MCF 10A (cell line): ENCODE measurements at places on chromosomes 6 and 20. TPM values are rescaled to one million over a fixed set of nuclear protein-coding genes. Genes with fewer than 3 reads are reported as not detected.

DNA sequence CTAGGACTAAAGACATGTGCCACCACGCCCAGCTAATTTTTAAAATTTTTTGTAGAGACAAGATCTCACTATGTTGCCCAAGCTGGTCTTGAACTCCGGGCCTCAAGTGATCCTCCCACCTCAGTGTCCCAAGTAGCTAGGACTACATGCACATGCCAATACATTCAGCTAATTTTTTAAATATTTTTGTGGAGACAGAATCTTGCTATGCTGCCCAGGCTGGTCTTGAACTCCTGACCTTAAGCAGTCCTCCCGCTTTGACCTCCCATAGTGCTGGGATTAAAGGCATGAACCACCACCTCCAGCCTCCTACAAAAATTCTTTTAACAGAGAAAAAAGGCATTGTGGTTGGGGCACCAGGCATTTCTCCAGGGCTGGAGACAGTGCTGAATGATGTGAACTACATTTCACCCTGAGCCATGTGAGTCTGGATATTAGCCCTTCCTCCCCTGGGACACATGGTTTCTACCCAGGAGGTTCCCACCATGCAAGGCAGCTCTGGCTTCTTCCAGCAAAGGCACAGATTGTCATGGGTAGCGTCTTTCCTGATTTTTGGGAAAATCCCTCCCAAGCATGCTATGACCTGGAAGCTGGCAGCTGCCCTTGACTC lies 36.3 kb upstream of the CMTR1 start:
- DNase-seq, result no peak
- peaks cover 23% of the 10 kb centered on the region for H3K27me3 ChIP-seq
- H3K4me3 ChIP-seq, result no peak overlapping the region
- H3K36me3 ChIP-seq, result peaks cover 15% of the 10 kb centered on the region
- H3K27ac ChIP-seq, result no peak overlapping the region

GRCh38 chr6:114997813-114998292 lies 655.0 kb upstream of the HS3ST5 start:
- H3K27ac ChIP-seq, result no peak overlapping the region
- no peak overlapping the region for H3K4me3 ChIP-seq
- no peaks in the 10 kb centered on the region for H3K4me1 ChIP-seq
- H3K27me3 ChIP-seq, result no peaks in the 10 kb centered on the region
- no peaks in the 10 kb centered on the region for H3K36me3 ChIP-seq

GRCh38 chr6:143973097-143973966 lies 34.7 kb downstream of the PLAGL1 start:
- H3K4me1 ChIP-seq, result no peaks in the 10 kb centered on the region
- no peaks in the 10 kb centered on the region for H3K36me3 ChIP-seq
- DNase-seq, result no peak
- H3K27me3 ChIP-seq, result no peaks in the 10 kb centered on the region
- no peak overlapping the region for H3K4me3 ChIP-seq

The IL17A gene
- total RNA-seq, result not detected in 2 replicates

DNA sequence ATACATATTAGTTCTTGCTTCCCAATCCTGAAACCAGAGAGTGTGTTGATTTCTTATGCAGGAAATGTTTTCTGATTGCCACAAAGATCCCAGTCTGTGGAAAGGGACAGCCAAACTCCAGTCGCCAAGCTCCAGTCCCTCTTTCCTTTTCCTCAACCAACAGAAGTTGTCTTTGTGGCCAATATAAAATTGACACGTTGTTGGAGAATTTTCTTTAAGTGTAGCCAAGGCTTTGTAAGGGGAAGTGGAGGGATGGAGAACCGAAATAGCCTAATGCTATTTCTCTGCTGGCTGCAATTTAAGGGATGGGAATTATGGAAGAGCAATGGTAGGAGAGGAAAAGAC lies 5.4 kb downstream of the ADGRB3 start:
- H3K36me3 ChIP-seq, result no peaks in the 10 kb centered on the region
- peaks cover 99% of the 10 kb centered on the region for H3K27me3 ChIP-seq
- H3K4me1 ChIP-seq, result peaks cover 5% of the 10 kb centered on the region
- no peak for DNase-seq
- H3K27ac ChIP-seq, result no peak overlapping the region

- no peak for DNase-seq
- peaks cover 11% of the 10 kb centered on the region for H3K4me1 ChIP-seq
- no peak overlapping the region for H3K27ac ChIP-seq
- H3K27me3 ChIP-seq, result no peaks in the 10 kb centered on the region
- H3K4me3 ChIP-seq, result no peak overlapping the region
Observed at GRCh38 chr6:54282186-54282585, 26.1 kb upstream of the TINAG start.

DNA sequence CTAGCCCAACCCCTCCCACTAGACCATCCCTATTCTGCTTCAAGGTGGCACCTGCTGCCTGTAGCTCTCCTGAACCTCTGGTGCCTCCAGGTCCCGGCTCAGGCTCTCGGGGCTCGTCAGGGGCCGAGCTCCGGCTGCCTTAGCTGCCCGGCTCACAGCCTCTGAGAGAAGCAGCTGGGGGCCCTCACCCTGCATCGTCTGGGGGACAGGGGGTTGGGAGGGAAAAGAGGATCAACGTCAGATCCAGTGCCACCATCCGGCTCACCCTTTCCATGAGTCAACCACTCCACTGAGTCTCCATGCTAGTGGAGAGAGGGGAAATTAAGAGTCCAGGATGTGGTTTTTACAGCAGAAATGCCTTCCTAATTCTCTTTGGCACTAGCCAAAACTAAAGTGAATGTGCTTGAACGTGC lies 13.0 kb downstream of the BAG6 start:
- no peak for DNase-seq
- peaks cover 76% of the 10 kb centered on the region for H3K36me3 ChIP-seq
- no peak overlapping the region for H3K4me3 ChIP-seq
- no peak overlapping the region for H3K27ac ChIP-seq

DNA sequence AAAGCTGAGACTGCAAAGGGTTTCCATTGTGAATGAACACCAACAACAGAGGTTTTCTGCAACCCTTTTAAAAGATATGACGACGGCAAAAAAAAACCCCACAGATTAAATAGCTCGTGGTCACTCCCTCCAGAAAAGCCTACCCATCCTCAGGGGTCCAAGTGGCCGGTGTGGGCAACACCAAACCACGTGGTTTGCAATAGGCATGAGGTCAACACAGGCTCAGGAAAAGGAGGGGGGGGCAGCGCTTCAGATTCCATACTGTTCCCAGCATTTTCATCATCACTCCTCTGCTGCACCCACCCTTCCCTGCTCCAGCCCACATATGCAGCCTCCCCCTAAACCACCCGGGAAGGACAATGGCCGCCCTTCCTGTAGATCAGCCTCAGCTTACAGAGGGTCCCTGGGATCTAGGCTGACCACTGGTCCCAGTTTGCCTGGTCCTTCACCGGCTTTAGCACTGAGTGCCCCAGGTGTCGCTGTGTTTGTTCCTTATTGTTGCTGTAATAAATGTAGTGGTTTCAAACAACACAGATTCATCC lies 122.8 kb upstream of the PHACTR3 start:
- no peak for DNase-seq
- peaks cover 75% of the 10 kb centered on the region for H3K27me3 ChIP-seq
- no peak overlapping the region for H3K4me3 ChIP-seq

The ECHDC1 gene
- 60.4 and 70.7 TPM in 2 replicates for total RNA-seq

GRCh38 chr20:4081421-4081820 lies 66.1 kb upstream of the RNF24 start:
- peak overlapping the region; percentile 42 for H3K27ac ChIP-seq
- no peaks in the 10 kb centered on the region for H3K36me3 ChIP-seq
- H3K27me3 ChIP-seq, result no peaks in the 10 kb centered on the region
- H3K4me3 ChIP-seq, result no peak overlapping the region
- peaks cover 28% of the 10 kb centered on the region for H3K4me1 ChIP-seq
- DNase-seq, result no peak

The EIF2S2 gene
- total RNA-seq, result 151 and 191 TPM in 2 replicates

The TNNC2 gene
- total RNA-seq, result 0.79 TPM in 1 of 2 replicates, not detected in the other

- H3K4me1 ChIP-seq, result peaks cover 27% of the 10 kb centered on the region
- H3K36me3 ChIP-seq, result no peaks in the 10 kb centered on the region
- H3K4me3 ChIP-seq, result peak overlapping the region; percentile 77
- H3K27ac ChIP-seq, result peak overlapping the region; percentile 4
- H3K27me3 ChIP-seq, result no peaks in the 10 kb centered on the region
- DNase-seq, result peak; percentile 68
Observed at GRCh38 chr20:38927902-38928578, 1.8 kb downstream of the FAM83D start.

GRCh38 chr6:126198631-126199030 lies 141.3 kb upstream of the CENPW start:
- no peak overlapping the region for H3K27ac ChIP-seq
- H3K27me3 ChIP-seq, result no peaks in the 10 kb centered on the region

DNA sequence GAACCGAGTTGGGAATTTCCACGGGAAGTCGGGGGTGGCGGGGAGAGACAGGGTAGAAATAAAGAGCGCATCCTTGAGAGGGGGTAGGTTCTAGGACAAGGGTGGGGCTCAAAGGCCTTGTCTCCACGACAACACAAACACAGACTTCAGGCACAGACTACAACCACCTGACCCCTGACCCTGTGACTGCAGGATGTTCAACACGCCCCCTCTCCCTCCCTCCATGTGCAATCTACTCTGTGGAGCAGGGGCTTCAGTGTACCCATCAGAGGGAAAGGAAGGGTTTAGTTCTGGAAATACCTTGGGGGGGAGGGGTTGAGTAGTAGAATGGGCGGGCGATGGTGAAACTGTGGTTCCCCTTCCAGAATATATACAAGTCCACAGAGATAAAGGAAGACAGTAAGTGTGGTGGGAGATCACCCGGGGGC lies 651 bp upstream of the TAPBP start:
- H3K27ac ChIP-seq, result peak overlapping the region; percentile 99
- peak overlapping the region; percentile 96 for H3K4me3 ChIP-seq
- no peaks in the 10 kb centered on the region for H3K27me3 ChIP-seq
- peak; percentile 83 for DNase-seq

GRCh38 chr20:4008026-4008413 lies 7.3 kb downstream of the RNF24 start:
- no peak overlapping the region for H3K4me3 ChIP-seq
- H3K27ac ChIP-seq, result no peak overlapping the region
- no peak for DNase-seq
- peaks cover 6% of the 10 kb centered on the region for H3K36me3 ChIP-seq
- no peaks in the 10 kb centered on the region for H3K27me3 ChIP-seq
- H3K4me1 ChIP-seq, result peaks cover 21% of the 10 kb centered on the region

DNA sequence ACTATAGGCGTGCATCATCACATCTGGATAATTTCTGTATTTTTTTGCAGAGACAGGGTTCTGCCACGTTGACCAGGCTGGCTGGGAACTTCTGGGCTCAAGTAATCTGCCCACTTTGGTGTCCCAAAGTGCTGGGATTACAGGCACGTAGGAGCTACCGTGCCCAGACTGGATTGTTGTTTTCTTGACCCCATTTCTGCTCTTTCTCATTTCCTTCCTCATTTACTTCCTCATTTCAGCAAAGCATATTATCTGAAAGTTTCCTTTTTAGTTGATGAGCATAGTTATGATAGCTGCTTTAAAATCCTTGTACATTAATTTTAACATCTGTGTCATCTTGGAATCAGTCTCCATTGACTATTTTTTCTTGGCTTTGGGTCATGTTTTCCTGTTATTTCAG lies 301.0 kb upstream of the RUNX2 start:
- no peak overlapping the region for H3K27ac ChIP-seq
- H3K4me1 ChIP-seq, result peaks cover 5% of the 10 kb centered on the region
- no peak for DNase-seq
- no peaks in the 10 kb centered on the region for H3K27me3 ChIP-seq
- no peaks in the 10 kb centered on the region for H3K36me3 ChIP-seq

- no peaks in the 10 kb centered on the region for H3K27me3 ChIP-seq
- peaks cover 6% of the 10 kb centered on the region for H3K4me1 ChIP-seq
- peak within 1 kb of the TSS; percentile 82 for H3K4me3 ChIP-seq
- peak; percentile 55 for DNase-seq
Observed at GRCh38 chr20:9068841-9069663, at the start of gene PLCB4. Gene PLCB4 (plus strand): TSS chr20:9069087. CDS start chr20:9307815, 238,728 bp downstream.

DNA sequence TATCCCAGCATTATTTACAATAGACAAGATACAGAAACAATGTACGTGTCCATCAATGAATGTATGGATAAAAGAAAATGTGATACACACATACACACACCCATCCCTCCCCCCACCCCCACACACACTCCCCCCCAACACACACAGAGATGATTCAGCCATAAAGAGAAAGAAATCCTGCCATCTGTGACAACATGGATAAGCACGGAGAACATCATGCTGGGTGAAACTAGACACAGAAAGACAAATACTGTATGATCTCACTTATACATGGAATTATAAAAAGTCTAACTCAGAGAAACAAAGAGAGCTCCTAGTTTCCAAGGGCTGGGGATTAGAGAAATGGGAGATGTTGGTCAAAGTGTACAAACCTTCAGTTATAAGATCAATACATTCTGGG lies 104.8 kb upstream of the LY86 start:
- no peaks in the 10 kb centered on the region for H3K27me3 ChIP-seq
- no peaks in the 10 kb centered on the region for H3K36me3 ChIP-seq

GRCh38 chr6:33430991-33431879 lies 11.4 kb downstream of the SYNGAP1 start:
- H3K36me3 ChIP-seq, result peaks cover 6% of the 10 kb centered on the region
- no peaks in the 10 kb centered on the region for H3K27me3 ChIP-seq
- DNase-seq, result no peak
- no peak overlapping the region for H3K4me3 ChIP-seq

- DNase-seq, result no peak
- H3K27ac ChIP-seq, result no peak overlapping the region
- no peak overlapping the region for H3K4me3 ChIP-seq
- H3K27me3 ChIP-seq, result no peaks in the 10 kb centered on the region
- H3K4me1 ChIP-seq, result no peaks in the 10 kb centered on the region
Observed at GRCh38 chr20:60000271-60001042, 42.2 kb downstream of the CDH26 start.

DNA sequence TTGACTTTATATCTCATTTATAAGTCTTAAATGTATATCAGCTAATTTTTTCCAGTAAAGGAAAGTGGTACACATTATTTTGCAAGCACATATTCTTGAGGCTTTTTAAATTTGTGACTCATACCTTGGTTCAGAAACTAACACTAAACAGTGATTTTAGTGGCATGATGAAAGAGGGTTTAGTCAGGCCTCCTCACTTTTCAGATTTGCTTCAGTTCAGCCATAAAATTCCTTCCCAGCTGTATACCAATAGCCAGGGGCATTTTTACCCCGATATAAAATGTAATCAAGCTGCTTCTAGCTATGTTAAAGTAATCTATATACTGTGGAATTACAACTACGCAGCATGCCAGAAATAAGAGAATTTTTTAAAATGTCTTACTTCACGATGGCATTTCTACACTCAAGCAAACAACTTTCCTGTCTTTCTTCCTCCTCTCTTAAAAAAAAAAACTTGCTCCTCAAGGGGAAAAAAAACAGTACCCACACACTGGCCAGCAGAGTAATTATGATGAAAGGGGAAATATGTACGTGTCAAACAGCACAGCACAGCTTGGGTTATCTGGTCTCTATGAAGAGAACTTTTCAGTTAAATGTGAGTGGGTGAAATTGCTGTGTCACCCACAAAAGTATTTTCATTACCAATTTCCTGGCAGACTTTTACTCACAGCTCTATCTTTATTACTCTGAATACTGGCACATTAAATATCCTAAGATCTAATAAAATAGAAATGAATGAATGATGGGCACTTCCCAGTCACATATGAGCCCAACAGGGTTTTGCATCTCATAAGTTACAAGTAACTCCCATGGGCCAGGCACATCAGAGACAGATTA lies 244.8 kb upstream of the TENT5A start:
- H3K4me1 ChIP-seq, result peaks cover 49% of the 10 kb centered on the region
- peak overlapping the region; percentile 43 for H3K4me3 ChIP-seq
- H3K27ac ChIP-seq, result peak overlapping the region; percentile 96

- peak overlapping the region; percentile 98 for H3K27ac ChIP-seq
- H3K36me3 ChIP-seq, result no peaks in the 10 kb centered on the region
- peak overlapping the region; percentile 16 for H3K4me3 ChIP-seq
- peak; percentile 99 for DNase-seq
Observed at GRCh38 chr6:12324099-12324498, 33.9 kb downstream of the EDN1 start.
